ENCODE measurements at places on chromosomes 5 and 9.

- ATAC-seq: no peak
These were observed 20.3 kb upstream of the ARRDC3 start for GRCh38 chr5:91403438-91403837.

DNA sequence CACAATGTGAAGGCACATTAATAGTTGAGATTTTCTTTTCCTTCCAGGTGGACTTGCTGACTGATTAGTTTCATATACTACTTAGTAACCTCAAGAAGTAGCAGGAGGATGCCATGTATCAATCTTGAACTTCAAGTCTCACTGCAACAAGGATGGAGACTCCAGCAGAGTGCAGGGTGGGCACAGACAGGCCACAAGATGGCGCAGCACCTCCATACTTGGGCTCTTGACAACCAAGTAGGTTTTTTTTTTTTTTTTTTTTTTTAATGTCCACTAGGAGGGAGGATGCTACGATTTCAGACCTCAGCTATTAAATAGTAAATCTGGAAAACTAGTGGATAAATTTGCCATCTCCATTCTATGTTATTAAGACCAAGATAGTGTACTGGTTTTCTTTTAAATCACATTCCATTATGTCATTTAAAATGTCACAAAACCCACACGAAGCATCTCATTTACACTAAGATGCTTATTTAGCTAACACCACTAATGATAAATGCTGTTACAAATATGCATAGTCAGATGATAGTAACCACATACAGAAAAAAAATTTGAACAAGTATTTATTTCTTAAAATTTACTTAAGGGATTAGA lies 58.6 kb downstream of the IL6ST start:
- peak; percentile 83 for ATAC-seq

DNA sequence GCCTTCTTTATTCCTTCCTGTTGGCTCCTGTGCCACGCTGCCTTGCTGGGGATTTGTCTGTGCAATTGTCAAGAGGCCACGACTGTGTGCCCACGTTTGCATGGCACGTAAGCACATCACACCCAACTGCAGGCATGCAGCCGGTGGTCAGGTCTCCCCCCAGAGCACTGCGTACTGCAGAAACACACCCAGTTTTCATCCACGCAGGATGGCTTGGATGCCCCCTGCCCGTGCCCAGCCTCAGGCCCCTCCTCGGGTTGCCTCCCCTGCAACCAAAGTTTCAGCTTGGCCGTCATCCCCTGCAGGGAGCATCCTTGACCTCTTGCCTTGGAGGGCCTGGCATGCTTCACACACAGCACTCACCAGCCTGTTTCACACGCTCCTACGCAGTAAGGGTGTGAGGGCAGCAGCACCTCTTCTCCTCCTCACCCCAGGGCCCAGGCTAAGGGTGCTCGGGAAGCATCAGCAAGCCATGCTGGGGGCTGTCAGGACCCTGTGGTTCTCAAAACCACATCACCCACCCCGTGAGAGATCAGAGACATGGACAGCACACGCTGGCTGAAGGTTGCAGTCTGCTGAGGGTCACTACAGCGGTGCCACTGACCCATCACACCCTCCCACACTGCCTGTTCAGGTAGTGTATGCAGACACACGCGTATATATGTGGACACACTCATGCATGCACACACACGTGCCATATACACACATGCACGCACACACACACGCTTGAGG lies 3.1 kb downstream of the MRPL36 start:
- no peak for ATAC-seq

- no peak for ATAC-seq
These were observed 608.7 kb downstream of the ISL1 start for GRCh38 chr5:51991940-51992339.

DNA sequence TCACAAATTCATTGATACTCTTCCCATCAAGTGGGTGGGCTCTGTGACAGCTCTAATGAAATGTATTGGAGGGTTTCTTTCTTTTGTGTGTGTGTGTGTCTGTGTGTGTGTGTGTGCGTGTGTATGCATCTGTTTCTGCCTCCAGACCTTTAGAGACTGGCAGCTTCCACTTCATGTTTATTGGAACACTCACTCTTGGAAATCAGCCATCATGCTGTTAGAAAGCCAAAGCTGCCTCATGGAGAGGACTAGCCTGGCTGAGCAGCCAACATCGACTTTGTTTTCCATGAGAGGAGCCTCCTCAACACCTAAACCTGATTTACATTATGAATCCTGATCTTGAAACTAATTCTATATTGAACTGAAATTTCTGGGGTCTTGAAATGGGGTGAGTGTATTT lies 128.5 kb upstream of the FAM174A start:
- no peak for ATAC-seq

DNA sequence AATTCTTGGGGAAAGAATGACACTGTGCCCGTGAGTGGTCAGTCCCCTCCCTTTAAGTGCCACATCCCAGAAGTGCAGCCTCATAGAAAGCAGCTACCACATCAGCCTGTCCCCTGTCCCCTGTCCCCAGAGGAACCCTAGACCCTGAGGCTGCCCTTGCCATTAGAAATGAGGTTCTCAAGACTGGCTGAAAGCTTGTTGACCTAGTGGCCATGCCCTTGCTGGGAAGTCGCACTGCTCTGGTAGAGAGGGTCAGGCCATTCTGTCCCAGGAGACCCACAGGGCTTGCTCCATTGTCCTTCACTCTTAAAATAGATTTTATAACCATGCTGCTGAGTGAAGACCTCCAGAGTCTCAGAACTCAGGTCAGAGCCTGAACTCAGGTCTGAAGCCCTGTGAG lies 184.5 kb downstream of the RGS3 start:
- ATAC-seq: no peak
